Fibroblast of lung (primary cell): ENCODE measurements at places on chromosomes 4 and X. TPM values are rescaled to one million over a fixed set of nuclear protein-coding genes. Genes with fewer than 3 reads are reported as not detected.

MAGEA10 gene
- total RNA-seq, result not detected in 2 replicates

AMOT gene
- 4.4 and 6.8 TPM in 2 replicates for total RNA-seq

MXRA5 gene
- 11.0 and 40.3 TPM in 2 replicates for total RNA-seq

CAMK2D gene
- total RNA-seq, result 196 and 262 TPM in 2 replicates

DDX53 gene
- total RNA-seq, result not detected in 2 replicates

DAPP1 gene
- not detected in 2 replicates for total RNA-seq

SPANXC gene
- total RNA-seq, result not detected in 2 replicates

SH3D19 gene
- total RNA-seq, result 17.7 and 31.4 TPM in 2 replicates

PPP4R3C gene
- total RNA-seq, result not detected in 2 replicates

TRIM60 gene
- total RNA-seq, result not detected in 2 replicates

BEND2 gene
- total RNA-seq, result not detected in 2 replicates
